Hematopoietic multipotent progenitor cell (in vitro differentiated cells): ENCODE measurements at places on chromosomes 5 and 9. TPM values are rescaled to one million over a fixed set of nuclear protein-coding genes. Genes with fewer than 3 reads are reported as not detected.
A peak's percentile ranks its signal among the peaks of the same experiment; 100 is the strongest.

GRCh38 chr9:124501771-124502320 lies 5.4 kb downstream of the NR5A1 start:
- DNase-seq = no peak

DNA sequence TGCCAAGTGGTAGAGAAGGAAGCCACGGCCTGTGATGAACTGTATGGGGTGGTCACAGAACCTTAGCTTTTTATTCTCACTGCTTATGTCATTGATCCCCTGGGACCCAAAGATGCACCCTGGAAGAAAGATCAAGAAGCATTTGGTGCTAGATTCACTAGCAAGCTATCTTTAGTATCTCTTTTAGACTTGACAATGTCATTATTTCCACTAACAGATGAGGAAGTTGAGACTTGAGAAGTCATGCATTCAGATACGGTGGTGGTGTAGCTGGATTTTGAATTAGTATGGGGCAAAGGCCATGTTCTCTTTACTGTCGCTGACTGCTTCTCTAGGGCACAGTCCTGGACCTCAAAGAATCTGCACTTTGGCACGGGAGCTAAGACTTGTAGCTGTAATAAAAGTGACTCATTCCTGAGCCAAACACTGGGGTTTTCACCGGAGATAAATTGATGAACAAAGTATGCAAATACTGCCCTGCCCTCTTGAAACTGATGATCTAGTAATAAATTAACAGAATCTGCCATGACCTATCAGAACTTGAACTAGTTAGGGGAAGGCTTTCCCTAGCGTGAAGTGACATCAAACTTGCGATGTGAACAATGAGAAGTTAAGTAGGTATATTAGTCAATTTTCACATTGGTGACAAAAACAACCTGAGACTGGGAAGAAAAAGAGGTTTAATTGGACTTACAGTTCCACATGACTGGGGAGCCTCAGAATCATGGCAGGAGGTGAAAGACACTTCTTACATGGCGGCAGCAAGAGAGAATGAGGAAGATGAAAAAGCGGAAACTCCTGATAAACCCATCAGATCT lies 5.4 kb downstream of the GDA start:
- DNase-seq = no peak

DNA sequence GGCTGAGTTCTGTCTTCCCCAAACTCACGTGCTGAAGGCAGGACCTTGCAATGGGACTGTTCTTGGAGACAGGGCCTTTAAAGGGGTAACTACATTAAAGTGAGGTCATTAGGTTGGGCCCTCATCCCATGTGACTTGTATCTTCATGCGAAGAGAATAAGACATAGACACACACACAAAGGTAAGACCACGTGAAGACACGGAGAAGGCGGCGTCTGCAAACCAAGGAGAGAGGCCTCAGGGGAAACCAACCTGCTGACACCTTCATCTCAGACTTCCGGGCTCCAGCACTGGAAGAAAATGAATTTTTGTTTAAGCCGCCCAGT lies 50.7 kb upstream of the KCNMB1 start:
- no peak for DNase-seq

The PTGR1 gene
- total RNA-seq = 1.9 TPM

DNA sequence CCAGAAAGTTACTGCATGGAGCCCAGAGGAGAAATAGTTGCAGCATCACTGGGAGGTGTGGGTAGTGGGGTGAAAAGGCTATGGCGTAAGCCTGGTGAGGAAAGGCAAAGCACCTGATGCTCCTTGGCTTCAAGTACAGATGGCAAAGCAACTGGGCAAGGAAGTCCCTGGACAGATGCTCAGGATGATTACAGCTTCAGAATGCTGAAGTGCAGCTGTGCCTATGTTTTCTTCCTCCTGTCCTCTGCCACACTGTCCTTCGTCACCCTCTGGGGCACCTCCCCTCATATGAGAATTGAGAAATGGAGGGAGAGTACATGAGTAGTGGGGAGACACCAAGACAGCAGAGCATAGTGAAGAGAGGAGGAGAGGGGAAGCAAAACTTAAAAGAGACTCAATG lies 328.0 kb downstream of the PDE4D start:
- peak; percentile 11 for DNase-seq
